WERI-Rb-1 (cell line): ENCODE measurements at places on chromosomes 6 and 20.

GRCh38 chr6:26333476-26334297 is 31.3 kb upstream of the BTN3A2 start:
- no peak for DNase-seq

DNA sequence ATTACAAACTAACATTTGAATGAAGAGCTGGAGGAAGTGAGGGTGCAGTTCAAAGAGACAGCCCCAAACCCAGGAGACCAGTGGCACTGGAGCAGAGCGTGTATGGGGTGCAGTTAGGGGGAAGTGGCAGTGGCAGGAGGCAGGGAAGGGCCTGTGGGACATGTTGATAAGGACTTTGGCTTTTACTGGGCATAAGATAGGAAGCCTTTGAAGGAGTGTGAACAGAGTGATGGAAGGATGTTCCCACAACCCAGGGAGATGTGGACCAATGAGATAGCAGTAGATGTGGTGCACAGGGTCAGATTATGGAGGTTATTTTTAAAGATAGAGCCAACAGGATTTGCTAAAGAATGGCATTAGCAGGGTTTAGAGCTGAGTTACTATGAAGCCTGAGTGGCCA is 56.4 kb downstream of the AIG1 start:
- DNase-seq = no peak

- no peak for DNase-seq
Observed at GRCh38 chr6:121223212-121223611, 111.1 kb downstream of the TBC1D32 start.

- DNase-seq = no peak
Observed at GRCh38 chr6:125668071-125668470, 81.4 kb upstream of the HEY2 start.

DNA sequence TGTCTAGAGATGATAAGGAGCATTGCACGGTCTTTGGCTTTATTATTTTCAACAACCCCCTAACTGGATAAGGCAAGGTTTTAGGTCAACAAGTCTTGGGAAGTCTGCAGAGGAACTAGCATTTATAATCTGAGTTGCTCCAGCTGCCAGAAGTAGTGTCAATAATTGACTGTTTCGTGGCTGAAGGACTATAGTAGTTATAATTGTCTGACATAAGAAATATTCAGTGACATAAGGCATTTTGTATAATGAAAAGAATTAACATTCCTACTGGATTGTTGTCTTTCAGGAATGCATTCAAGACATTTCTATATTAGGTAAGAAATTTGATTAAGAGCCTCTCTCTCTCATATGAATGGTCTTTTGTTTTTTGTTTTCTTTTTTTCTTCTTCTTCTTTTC is 136.9 kb upstream of the SGK1 start:
- no peak for DNase-seq

- DNase-seq = no peak
Observed at GRCh38 chr20:19250346-19250745, 37.9 kb downstream of the SLC24A3 start.

- DNase-seq = no peak
Observed at GRCh38 chr20:17782768-17783167, 83.0 kb downstream of the BANF2 start.

- no peak for DNase-seq
Observed at GRCh38 chr6:98636941-98637340, 197.4 kb upstream of the POU3F2 start.

- DNase-seq = no peak
Observed at GRCh38 chr20:46108435-46108841, 9.7 kb upstream of the CD40 start.

GRCh38 chr6:44561832-44562665 is 174.5 kb downstream of the CDC5L start:
- DNase-seq = no peak

DNA sequence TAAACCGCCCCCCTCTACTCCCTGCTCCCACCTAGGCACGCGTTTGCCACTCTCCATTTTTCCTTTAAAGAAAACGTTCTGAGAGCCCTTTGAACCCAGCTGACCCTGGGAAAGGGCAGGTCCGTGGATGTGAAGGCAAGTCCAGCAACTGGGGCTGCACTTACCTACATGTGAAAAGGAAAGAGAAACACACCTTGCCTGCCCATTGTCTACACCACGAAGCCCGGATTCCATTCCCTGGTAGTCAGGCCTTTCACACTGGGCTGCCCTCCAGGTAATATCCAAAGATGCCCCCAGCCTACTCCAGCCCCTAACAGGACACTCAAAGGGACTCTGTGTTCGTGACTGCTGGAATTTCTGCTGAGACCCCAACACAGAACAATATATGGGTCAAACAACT is 94.4 kb downstream of the CD83 start:
- no peak for DNase-seq

GRCh38 chr6:53837865-53838769 is 43.3 kb downstream of the LRRC1 start:
- no peak for DNase-seq

DNA sequence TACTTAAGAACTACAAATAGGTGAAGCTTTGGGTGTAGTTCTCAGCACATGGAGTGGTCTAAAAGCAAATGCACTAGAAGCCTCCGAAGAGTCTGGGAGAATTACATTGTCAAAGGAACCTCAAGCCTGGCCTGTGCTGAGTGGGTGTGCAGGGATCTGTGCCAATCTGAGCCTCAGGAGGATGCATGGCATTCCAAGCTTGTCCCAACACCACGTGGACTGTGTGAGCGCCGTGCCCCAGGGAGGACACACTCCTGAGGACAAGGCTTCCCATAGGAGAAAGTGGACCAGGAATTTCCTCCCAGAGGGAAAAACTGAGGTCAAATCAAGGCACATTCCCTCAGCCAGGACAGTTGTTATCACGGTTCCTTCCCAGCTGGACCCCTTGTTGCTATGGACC is 185.8 kb downstream of the QKI start:
- DNase-seq = no peak

DNA sequence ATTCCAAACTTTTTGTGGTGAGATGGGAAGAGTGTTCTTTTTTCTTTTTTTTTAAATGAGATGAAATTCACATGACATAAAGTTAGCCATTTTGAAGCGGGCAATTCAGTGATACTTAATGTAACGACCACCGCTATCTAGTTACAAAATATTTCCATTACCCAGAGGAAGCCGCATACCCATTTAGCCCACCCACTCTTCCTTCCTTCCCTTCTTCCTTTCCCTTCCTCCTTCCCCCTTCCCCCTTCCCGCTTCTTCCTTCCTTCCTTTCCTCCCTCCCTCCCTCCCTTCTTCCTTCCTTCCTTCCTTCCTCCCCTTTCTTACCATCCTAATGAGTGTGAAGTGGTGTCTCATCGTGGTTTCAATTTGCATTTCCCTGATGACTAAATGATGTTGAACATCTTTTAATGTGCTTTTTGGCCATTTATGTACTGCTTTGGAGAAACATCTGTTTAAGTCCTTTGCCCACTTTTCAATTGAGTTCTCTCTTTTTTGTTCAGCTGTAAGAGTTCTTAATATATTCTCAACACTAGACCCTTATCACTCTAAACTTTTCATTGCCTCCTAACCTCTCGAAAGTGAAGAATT is 371.1 kb downstream of the FARS2 start:
- DNase-seq = no peak

- peak; percentile 24 for DNase-seq
Observed at GRCh38 chr6:159969204-159969912, 476 bp downstream of the IGF2R start.

GRCh38 chr6:14089224-14089623 is 28.3 kb upstream of the CD83 start:
- DNase-seq = no peak

DNA sequence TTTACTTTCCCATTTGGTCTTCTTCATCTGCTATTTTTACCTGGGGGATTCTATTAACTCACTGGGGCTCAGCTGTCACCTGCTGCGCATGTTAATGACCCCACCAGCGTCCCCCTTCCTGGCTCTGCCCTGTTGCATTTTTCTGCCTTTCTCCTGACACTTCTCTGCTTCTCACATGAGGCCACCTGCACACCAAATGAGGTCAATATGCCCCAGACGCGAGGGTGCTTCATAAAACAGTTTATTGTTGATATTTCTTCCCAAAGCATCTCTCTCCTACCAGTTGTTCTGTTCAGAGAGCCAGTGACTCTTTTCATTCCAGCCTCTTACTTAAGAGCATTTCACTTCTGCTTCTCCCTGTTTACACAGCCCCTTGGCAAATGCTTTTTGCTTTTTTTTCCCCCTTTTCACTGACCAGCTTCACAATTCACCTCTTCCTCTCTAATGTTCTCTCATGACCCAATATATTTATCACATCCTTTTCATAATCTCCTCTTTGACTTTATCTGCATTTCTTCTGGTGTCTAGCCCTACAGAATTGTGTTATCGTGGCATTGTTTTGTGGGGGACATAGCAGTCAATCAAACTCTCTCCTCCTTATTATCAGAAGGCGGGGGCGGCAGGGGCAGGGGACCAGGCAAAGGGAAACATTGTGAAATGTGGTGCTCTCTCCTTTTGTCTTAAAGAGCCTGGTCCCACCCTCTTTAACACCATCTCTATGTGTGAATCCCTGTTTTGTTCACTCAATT is 545.8 kb upstream of the CITED2 start:
- no peak for DNase-seq

DNA sequence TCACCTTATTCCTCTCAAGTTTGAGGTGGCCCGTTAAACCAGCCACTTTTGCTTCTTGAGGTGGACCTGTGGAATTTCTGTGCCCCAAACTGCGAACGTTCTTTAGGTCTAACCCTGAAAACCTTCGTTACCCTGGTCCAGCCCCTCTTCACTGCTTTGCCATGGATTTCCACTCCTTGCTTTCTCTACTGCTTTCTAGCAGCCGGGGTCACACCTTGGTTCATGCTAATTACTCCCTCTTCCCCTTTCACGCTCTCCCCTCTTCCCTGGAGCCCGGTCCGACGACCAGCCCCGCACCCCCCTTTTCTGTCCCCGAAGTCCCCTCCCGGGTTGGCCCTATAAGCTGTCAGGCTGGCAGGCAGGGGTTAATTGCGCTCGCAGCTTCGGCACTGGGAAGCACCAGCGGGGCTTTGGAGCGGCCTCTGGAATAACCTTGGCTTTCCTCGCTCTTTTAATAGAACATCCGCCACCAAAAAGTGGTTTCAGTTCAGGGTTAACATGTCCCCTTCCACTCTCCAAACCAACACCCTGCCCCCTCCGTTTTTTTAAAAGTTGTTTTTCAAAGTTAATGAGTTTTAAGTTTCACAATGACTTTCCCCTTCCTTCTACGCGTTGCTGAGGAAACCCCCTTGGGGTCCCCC is 1.4 kb upstream of the HIVEP1 start:
- peak; percentile 94 for DNase-seq

DNA sequence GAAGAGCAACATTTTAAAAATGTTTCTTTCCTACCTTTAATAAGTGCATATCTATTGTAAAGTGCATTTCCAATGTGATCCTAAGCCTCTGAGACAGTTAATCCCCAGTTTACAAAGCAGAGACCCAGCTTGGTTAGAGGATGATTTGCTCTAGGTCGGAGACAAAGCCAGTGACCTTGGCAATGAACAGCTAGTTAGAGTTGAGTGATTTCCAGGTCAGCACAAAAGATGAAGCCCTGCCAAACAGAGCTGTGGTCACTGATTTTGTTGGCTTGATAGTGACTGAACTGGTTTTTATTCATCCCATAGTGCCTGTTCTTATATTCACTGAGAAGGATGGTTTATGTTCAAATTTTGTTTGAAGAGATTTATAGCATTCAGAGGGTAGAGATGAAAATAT is 56.6 kb upstream of the CD83 start:
- DNase-seq = peak; percentile 62
